ENCODE measurements at places on chromosomes 1 and 21.

GRCh38 chr1:221992427-221992826 is 250.5 kb upstream of the DUSP10 start:
- DNase-seq, result no peak

- peak; percentile 74 for DNase-seq
Measured at GRCh38 chr1:31099293-31100032, 33.9 kb upstream of the PUM1 start.

GRCh38 chr1:37423810-37424209 is 50.6 kb upstream of the ZC3H12A start:
- DNase-seq, result no peak

DNA sequence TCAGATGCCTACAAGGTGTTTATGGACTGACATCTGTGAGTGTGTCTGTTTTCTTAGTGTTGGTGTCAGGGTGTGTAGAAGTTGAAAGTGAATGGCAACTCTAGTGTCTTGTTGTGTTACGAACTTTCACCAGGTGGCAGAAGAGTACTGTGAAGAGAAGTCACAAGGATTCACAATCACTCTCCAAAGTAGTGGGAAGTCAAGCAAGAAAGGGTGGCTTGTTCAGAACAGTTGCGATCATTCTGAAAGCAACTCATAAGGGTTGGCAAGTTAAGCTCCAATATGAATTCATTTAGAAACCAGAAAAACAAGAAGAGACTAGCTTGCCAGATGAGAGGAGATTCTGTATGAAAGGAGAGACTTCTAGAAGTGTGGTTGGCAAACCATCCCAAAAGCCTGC is 86.1 kb downstream of the FASLG start:
- DNase-seq, result no peak
